ENCODE measurements at places on chromosomes 7 and 10.

DNA sequence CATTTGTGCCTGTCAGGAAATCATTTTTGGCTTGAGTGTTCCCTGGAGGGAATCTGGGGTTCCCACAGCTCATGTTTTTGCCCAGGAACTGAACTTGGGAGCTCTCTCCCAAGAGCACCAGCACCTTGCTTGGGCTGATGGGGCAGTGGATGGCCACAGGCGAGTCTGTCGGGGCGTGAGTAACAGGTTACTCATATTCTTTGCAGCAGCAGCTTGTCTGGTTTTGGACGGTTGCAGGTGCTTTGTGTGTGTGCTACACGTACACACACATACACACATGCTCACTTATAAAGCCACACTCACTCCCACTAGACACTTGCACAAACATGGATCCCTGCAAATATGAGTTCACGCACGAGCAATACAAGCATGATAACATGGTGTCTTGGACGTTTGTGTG, 2.9 kb upstream of the PALD1 start:
- no peak for DNase-seq

DNA sequence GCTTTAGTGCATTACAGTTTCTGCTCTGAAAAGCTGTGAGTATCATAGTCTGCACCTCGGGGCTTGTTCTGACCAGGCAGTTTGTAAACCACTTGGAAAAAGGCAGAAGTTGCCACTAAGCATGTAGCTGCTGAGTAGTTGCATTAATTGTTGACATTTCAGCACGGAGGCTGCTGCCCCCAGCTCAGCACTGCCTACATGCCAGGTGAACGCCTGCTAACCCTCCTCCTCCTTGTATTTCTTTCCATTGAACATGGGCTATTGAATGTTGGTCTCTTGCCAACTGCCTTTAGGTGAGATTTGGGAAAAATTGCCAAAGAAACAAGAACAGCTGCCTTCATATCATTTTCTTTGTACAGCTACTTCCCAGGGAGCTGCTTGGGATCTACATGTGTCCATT, 164.2 kb downstream of the RAPGEF5 start:
- DNase-seq = no peak

DNA sequence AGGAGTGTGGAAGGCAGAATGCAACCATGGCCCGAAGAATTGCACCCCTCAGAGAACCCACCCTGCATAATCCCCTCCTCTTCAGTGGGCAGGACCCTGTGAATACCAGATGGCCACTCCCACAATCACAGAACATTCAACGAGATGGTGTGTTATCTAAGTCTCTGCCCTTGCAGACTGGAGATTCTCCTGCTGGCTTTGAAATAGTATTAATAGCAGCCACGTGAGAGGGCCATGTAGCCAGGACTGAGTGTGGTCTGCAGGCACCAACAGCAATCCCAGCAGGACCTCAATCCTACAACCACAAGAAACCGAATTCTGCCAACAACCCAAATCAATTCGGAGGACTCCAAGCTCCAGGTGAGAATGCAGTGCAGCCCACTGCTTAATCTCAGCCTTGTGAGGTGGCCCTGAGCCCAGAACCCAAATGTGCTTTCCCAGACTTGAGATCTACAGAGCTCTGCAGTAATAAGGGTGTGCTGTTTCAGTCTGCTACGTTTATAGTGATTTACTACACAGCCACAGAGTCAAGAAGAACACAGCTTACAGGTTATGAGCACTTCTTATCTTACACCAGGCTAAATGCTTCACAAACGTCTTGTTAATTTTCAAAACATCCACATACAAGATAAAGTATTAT, 72.1 kb downstream of the VOPP1 start:
- DNase-seq = no peak

DNA sequence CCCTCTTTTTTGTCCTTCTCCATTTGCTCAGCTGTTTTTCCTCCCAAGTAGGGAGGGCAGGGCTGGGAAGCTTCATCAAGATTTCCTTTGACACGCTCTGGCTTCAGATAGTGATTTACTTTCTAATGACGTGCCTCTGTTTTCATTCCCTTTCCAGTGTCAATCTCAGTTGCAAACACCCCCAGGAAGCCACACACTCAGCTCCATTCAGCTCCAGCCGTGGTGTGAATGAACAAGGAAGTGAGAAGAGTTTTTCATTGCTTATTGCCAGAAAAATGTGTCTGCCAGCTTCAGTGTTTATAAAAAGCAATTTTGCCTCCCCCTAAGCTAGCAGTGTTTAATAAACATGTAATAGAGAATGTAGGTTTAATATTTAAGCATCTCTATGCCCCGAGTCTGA, 108.7 kb upstream of the DPP6 start:
- no peak for DNase-seq

DNA sequence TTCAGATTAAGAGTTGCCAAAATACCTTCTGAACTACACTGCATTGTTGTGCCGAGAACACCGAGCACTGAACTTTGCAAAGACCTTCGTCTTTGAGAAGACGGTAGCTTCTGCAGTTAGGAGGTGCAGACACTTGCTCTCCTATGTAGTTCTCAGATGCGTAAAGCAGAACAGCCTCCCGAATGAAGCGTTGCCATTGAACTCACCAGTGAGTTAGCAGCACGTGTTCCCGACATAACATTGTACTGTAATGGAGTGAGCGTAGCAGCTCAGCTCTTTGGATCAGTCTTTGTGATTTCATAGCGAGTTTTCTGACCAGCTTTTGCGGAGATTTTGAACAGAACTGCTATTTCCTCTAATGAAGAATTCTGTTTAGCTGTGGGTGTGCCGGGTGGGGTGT, 45.0 kb downstream of the DAGLB start:
- DNase-seq = no peak
